ENCODE measurements at places on chromosomes 13 and 19.

GRCh38 chr13:106332621-106333020, 202.8 kb downstream of the EFNB2 start:
- no peak for DNase-seq

- no peak for DNase-seq
Measured at GRCh38 chr19:45499196-45500180, 1.2 kb downstream of the PPM1N start.

DNA sequence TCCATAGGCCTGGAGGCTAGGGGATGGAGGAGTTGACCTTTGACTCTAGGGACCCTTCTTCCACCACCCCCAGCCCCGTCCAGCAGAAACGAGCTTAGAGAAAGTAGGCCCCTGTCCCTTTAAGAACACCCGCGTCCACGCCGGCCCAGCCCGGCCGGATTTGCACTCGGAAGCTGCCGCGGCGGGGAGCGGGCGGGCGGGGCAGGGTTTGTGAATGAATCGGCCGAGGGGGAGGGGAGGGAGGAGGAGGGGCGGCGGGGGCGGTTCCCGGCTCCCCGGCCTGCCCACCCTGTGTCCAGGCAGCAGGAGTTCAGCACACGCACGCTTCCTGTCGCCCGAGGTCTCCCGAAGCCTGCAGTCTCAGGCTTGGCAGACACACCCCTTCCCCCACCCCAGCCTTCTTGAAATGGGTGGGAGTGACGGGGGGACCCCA, 1.5 kb downstream of the UNC13A start:
- no peak for DNase-seq

GRCh38 chr19:42487032-42487797, 41.1 kb downstream of the CEACAM1 start:
- DNase-seq = no peak

- no peak for DNase-seq
Measured at GRCh38 chr13:77786695-77787287, 89.3 kb downstream of the SLAIN1 start.

GRCh38 chr19:53332484-53332883, 1.1 kb upstream of the ZNF845 start:
- DNase-seq = no peak

DNA sequence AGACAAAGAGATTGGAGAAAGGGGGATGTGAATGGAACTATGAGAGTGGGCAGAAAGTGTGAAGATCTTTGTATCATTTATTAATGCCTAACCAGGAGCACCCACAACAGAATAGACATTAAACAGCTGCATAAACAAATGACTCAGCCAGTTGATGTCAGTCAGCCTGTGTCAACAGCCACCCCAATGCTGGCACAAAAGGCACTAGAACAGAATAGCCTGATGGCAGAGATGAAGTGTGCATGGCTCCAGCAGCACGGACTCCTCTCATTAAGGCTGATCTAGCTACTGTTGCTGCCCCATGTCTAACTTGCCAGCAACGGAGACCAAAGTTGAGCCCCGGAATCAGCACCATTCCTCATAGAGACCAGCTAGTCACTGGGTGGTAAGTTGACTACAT, 7.8 kb downstream of the CPB2 start:
- DNase-seq = no peak

DNA sequence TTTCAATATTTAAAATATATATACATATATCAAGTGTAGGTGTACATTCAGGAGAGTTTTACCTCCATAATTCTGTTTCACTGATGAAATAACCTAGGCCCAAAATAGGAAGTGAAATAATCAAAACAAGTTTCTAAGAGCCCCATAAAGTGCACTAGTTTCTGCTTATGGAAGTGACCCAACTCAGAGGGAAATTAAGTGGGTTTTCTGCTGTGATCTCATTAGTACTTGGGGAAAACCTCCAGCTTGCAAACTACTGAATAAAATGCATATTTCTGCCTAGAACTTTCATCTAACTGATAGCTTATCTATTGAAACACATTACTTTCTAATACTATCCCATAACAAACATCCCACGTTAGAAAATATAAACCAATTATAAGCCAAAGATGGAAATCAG, 45.4 kb upstream of the MIR17HG start:
- DNase-seq = no peak

DNA sequence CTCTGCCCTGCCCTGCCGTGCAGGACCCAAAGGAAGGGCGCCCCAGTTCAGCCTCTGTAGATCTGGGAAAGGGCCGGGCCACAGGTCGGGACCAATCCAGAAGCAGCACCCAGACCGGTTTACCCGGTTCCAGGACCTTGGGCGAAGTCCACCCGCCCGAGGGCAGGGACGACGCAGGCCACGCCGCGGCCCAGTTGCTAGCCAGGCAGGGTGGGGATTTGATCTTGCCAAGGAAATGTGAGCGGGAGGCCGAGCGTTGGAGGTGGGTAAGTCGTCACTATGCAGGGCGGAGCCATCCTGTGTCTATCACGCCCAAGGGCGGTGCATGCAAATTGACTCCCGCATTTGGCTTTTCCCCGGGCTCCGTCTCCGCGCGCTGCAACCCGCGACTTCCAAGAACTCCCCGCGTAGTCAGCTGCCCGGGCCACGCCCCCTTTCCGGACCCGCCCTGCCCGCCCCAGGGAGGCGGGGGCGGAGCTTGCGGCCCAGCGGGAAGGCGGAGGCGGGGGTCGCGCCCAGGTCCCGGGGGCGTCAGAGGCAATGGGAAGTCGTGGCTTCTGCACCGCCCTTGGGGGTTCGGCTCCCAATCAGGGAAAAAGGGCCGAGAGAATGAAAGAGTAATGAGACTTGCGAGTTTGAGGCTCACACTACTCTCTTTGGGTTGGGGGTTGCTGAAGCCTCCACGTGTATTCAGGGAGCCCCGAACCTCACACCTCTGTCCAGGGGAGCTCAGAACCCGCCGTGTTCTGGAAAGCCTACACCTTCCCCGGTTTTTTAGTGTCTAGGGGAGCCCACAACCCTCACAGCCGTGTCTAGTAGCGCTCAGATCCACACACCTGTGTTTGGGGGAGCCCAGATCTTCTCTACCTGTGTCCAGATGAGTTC, 12.8 kb downstream of the IER2 start:
- peak; percentile 88 for DNase-seq

- DNase-seq = no peak
Measured at GRCh38 chr19:55461974-55462626, 658 bp upstream of the ISOC2 start.

- no peak for DNase-seq
Measured at GRCh38 chr13:45113233-45114224, 6.8 kb upstream of the GTF2F2 start.

GRCh38 chr19:10452726-10453618, 32.6 kb downstream of the PDE4A start:
- no peak for DNase-seq

DNA sequence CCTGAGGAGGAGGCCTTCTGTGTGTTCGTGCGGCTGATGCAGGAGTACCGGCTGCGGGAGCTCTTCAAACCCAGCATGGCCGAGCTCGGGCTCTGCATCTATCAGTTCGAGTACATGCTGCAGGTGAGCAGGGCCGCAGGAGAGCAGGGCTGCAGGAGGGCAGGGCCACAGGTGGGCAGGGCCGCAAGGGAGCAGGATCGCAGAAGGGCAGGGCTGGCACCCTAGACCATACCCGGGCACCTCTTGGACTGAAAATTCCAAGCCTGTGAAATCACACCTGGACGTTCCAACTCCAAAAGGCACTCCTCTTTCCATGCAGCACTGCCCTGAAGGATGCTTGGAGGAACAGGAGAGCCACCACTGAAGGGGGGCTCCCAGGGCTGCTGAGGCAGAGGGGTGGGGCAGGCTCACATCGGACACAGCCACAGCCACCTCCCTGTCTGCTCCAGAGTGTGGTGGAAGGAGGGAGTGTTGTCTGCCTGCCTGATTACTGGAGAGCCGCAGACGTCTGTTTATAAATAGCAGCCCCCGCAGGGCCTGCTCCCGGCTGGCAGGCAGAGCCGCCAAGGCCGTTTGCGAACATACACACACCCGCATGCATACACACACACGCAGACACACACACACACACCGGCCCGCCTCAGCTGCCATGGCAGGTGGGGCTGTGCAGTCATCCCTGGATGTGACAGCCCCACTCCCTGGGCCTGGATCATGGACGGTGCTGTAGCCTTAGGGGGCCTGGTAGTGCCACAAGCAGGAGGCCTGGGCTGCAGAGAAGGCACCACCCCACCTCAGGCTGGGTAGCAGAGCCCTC, 20.2 kb downstream of the EVI5L start:
- DNase-seq = no peak

GRCh38 chr19:31880283-31880682, 465.1 kb upstream of the ZNF507 start:
- DNase-seq = no peak

DNA sequence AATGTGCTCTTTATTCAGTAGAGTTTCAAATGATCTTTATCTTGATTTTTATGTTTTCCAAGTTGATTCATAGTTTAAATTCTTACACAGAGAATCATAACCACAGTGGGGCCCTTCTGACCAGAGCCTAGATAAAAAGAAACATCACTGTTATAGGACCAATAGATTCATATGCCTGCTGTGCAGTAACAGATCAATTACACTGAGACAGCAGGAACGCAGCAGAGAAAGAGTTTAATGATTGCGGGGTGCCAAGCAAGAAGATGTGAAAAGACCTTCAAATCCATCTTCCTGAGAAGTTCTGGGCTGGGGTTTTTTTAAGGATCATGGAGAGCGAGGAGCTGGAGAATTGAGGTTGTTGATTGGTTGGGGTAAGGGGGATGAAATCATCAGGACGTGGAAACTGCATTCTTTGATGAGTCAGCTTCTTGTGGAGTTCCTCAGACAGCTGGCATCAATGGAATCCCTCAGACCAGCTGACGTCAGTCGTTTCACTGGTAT, 346.6 kb downstream of the TBC1D4 start:
- DNase-seq = no peak

- no peak for DNase-seq
Measured at GRCh38 chr19:1671716-1672037, 19.3 kb upstream of the TCF3 start.

GRCh38 chr19:11261431-11261970, 823 bp downstream of the DOCK6 start:
- no peak for DNase-seq

- no peak for DNase-seq
Measured at GRCh38 chr19:10283301-10284064, 3.3 kb upstream of the ICAM4 start.

DNA sequence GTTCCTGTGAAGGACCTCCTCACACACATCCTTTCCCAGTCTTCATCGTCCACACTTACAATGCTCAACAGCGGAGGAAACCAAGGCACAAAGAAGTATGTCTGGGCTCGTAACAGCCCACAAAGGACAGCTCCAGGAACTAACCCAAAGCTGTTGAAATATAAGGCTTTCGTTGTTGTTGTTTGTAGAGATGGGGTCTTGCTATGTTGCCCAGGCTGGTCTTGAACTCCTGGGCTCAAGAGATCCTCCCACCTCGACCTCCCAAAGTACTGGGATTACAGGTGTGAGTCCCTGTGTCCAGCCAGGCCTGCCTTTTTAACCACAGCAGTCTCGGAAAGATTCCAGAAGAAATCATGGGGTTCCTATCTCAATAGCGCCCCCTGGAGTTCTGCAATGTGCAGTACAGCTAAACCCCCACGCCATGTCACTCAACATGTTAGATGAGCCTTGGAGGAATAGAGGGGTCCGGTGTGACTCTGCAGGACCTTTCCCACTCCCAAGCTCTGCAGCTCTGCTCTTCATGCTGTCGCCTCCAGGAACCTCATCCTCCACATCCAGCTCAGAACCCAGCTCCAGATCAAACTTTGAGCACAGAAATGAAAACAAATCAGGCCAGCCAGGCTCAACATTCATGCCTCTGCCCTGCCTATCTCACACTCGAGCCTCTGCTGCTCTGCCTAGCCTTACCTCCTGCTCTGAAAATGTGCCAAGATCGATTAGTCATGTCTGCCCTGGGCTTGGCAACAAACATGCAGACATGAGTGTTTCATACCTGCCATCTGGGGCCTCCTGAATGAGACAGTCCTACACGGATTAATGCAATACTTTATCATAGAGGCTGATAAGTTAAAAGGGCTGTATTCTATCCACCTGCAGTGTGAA, 7.5 kb downstream of the PLA2G4C start:
- peak; percentile 17 for DNase-seq

- DNase-seq = no peak
Measured at GRCh38 chr13:31208559-31209122, 8.9 kb downstream of the B3GLCT start.

DNA sequence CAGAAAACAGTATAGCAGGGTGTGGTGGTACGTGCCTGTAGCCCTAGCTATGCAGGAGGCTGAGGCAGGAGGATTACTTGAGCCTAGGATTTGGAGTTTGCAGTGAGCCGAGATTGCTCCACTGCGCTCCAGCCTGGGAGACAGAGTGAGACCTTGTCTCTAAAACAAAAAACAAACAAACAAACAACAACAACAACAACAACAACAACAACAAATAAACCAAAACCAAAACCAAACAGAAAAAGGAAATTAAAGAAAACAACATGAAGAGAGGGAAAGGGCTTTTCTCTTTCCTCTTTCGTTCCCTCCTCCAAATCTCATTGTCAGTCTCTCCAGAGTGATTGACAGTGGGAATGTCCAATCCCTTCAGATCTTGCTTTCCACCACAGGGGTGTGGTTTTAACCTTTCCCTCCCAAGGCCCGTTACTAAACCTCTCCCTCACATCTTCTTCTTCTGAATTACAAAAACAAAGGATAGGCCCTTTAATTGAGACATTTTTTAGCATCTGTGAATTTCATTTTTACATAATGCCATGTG, 341.2 kb downstream of the HS6ST3 start:
- no peak for DNase-seq

GRCh38 chr13:41613984-41614661, 156.8 kb downstream of the RGCC start:
- no peak for DNase-seq

- no peak for DNase-seq
Measured at GRCh38 chr13:48874165-48874564, 101.5 kb upstream of the FNDC3A start.

DNA sequence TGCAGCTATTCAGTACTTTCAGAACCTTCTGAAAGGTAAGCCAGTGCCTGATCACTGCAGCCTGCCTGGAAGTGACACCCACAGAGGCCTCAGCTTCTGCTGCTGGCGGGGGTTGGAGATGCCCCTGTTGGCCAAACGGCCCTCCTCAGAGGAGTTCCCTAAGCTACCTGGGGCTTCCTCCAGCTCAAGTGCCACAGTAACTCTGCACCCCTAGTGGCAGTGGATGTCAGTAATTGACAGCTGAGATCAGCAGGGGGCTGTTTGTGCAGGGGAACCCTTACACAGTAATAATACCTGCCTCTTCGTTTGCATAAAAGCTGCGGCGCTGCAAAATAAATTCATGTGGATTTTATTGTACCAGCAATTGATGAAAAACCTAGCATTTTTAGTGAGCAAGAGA, 28.9 kb downstream of the TDRD12 start:
- no peak for DNase-seq

- DNase-seq = no peak
Measured at GRCh38 chr13:23632741-23633140, 62.5 kb downstream of the TNFRSF19 start.

GRCh38 chr13:105097521-105097920, 1437.9 kb downstream of the EFNB2 start:
- no peak for DNase-seq

GRCh38 chr19:2462635-2463421, 6.1 kb upstream of the LMNB2 start:
- DNase-seq = peak; percentile 70

GRCh38 chr19:49347835-49348234, 12.6 kb downstream of the CD37 start:
- no peak for DNase-seq
